ENCODE measurements at places on chromosomes 1 and 21.
A peak's percentile ranks its signal among the peaks of the same experiment; 100 is the strongest.

GRCh38 chr1:221089273-221089672 is 210.0 kb downstream of the HLX start:
- DNase-seq, result no peak

GRCh38 chr1:72433591-72433990 is 151.3 kb upstream of the NEGR1 start:
- DNase-seq, result no peak

GRCh38 chr1:184769241-184769640 is 14.6 kb upstream of the EDEM3 start:
- no peak for DNase-seq

DNA sequence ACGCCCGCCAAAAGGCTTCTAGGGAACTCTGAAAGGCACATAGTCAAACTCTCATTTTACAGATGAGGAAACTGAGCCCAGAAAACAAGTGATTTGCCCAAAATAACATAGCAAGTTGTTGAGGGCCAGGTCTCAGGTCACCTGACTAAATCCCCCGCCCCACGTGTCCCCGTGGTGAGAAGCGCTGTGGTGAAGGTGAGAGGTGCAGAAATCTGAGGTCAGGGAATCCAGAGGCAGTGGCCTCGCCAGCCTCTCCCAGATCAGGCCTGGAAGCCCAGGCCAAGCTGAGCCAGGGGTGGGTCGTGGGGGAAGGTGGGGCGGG is 5.1 kb downstream of the HDGF start:
- no peak for DNase-seq

GRCh38 chr1:109991400-109991925 is 6.9 kb downstream of the AHCYL1 start:
- no peak for DNase-seq

DNA sequence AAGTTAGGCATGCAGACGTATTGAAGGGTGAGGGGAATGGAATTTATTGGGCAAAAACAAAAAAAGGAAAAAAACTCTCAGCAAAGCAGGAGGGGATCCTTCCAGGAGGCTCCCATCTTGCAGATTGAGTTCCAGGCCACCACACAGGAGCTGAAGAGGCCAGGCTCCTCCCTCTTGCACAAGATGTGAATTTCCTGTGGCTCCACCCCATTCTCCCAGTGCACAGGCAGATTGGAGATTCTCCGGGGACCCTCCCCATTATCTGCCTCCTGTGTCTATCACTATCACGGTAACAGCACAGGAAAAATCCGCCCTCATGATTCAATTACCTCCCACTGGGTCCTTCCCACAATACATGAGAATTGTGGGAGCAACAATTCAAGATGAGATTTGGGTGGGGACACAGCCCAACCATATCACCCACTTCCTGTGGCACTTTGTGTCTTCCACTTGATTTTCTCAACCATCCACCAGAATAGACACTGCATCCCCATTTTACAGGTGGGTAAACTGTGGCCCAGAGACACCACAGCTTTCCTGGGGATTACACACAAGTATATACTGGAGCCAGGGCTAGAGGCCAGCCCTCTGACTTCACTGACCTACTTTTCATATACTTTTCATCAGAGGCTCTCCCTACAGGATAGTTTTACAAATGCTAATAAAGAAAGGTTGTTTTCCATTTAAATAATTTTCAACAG is 18.9 kb upstream of the COL6A1 start:
- DNase-seq, result no peak

DNA sequence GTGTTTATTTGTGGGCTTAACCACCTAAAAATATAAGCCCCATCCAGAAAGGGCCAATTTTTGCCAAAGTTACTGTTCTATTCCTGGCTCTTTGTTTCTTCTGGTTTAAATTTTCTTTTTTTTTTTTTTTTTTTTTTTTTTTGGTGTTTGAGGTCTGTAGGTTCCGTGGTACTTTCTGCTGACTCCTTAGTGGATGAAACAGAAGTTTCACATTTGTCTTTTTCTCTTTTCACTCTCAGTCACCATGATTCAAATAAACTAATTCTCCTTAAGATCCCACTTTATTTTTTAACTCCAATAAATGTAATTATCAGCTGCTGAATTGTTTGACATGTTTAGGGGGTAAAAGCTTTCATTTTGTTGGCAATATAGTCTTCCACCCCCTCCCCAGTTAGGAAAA is 322.3 kb downstream of the CHRM3 start:
- no peak for DNase-seq

DNA sequence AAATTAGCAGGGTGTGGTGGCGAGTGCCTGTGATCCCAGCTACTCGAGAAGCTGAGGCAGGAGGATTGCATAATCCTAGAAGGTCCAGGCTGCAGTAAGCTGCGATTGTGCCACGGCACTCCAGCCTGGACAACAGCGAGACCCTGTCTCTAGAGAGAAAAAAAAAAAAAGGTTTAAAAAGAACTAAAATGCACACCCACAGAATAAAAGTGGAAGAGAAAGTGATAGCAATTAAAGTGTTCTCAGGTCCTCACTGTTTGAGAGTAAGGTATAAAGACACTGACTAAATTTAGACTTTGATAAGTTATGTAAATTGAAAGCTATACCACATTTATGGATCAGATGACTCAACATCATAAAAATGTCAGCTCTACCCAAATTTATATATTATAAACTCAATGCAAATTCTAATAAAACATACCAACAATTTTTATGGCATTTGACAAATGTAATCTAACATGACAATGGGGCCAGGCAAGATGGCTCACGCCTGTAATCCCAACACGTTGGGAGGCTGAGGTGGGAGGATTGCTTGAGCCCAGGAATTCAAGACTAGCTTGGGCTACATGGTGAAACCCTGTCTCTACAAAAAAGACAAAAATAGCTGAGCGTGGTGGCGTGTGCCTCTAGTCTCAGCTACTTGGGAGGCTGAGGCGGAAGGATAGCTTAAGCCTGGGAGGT is 11.8 kb downstream of the ZBTB17 start:
- no peak for DNase-seq

DNA sequence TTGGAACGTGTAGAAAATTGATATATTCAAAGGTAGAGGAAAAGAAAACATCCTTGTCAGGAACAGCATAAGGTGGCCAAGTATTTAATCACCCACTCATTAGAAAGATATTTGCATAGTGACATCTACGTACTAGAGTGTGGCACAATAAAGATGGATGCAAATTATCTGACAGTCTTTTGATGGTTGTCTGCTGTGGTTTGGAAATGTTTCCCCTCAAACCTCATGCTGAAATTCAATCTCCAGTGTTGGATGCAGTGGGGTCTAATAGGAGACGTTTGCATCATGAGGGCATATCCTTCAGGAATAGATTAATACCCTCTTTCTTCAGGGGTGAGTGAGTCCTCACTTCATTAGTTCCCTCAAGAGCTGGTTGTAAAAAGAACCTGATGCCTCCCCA is 34.1 kb upstream of the RUNX1 start:
- no peak for DNase-seq

- no peak for DNase-seq
These were observed 4.9 kb downstream of the PRKAB2 start for GRCh38 chr1:147167365-147167764.

GRCh38 chr1:31926252-31926651 is 11.9 kb downstream of the PTP4A2 start:
- DNase-seq, result no peak

GRCh38 chr21:44520326-44521300 is 19.4 kb downstream of the KRTAP10-1 start:
- DNase-seq, result no peak

GRCh38 chr1:85683292-85684025 is 24.8 kb downstream of the ZNHIT6 start:
- DNase-seq, result no peak

GRCh38 chr1:76826072-76826845 is 41.0 kb upstream of the ST6GALNAC5 start:
- no peak for DNase-seq

DNA sequence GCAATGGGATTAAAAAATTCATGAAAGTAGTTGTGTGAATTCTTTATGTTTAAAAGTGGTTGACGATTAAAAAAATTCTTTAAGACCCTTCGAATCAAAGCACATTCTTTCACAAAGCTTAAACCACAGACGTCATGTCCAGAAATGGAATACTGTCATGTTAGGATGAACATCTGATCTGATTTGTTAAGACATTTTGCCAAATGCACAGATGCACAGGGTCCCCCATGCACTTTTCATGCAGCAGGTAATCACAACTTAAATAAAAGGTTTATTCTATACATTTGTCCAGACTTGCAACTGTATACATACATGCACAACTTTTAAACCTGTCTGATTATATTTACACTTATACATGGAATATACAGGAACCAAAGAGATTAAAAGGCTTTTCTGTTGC is 103.3 kb downstream of the NRIP1 start:
- DNase-seq, result no peak

- DNase-seq, result peak; percentile 8
These were observed 499 bp upstream of the SH3GLB1 start for GRCh38 chr1:86703696-86704457.

DNA sequence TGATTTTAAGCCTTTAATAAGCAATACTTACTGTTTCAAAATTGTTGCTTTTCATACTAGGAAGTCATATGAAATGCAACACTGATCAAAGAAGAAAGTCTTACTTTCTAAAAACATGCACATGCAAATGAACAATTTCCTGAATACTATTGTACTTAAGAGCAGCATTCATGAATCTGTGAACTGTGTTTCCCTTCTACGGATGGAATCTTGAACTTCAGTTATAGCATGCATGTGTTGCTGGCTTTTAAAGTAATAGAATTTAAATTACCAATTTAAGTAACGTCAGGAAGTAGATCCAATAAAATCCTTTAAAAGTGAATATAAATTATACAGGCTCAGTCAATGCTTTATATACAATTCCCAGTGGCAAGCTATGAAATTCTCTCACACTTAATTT is 348.9 kb downstream of the KCNT2 start:
- DNase-seq, result no peak

DNA sequence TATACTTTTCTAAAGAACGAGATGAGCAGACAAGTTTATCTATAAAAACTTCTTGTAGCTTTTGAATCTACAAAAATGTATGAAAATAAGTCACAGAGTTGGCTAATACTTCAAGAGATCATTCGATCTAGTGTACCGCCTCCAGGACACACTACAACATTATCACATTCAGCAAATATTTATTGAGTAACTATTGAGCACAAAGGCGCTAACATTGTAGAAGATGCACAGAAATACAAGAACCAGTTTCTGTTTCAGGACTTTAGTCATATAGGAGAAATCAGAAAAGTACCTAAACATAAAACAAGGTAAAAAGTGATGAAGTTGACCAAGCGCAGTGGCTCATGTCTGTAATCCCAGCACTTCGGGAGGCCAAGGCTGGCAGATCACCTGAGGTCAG is 20.6 kb downstream of the WASF2 start:
- no peak for DNase-seq

DNA sequence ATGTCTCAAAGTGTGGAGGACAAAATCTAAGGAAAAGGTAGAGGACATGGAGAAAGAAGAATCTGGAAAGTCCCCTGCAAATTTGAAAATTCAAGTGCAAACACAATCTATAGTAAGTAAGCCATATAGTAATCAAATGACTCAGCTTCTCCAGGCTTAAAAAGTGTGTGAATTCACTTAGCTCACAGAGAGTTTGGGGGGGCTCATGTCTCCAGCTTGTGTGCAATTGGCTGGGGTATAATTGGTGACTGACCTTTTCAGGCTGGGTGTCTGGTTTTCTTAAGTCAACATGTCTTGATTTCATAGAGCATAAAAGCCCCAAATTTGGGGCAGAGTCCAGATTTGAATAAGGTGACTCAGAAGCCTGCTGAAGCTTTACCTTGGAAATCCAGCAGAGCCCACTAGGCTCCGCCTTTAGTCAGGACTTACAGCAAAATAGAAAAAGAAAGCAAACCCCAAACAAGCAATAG is 8.6 kb downstream of the CLDN14 start:
- no peak for DNase-seq

DNA sequence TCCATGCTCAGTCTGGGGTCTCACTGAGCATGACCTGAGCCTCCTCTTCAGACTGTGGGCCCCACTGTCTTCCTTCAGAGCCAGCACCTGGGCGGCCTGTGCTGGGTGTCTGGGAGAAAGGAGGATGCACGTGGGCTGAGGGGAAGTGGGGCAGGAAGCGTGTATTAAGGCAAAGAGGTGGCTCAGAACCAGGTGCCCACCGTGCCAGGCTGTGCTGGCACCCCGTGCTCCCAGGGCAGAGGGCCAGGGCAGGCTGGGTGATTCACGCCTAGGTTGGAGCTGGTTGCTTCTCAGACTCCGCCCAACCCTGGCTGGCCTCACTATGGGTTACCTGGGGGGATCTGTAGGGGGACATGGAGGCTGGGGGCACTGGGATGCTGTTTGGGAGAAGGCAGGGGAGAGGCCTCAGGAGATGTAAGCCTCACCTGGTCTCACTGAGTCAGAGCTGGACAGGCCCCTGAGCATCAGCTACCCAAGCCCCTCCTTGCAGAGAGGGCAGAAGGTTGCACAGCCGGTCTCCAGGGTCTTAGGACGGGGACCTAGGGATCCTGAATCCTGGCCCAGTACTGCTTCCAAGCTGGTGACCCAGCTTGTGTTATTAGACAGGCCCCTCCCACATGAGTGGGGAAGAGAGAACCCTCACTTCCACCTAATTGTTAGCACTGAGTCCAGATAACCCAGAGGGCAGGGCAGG is 18.6 kb upstream of the PADI1 start:
- DNase-seq, result no peak
